Activated B cell treated with CpG ODN at 0.5 μM for 24 hours (primary cell): ENCODE measurements at places on chromosomes 6 and 20.

DNA sequence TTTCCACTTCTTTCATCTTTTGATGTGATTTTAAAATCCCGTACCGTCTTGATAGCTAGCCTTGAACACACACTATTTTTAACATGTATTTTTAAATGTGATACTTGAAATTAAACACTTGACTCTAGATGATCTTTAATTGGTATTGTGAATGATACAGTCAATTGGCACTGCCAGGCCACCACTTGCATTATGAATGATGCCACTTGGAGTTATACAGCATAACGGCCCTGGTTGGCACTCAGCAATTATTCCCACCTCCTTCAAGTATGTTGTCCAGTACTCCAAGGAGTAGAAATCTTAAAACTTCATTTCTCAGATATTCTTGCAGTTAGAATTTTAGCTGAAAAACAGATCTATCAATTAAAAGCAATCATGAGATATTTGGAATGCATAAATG, 62.9 kb downstream of the TENT5A start:
- H3K27ac ChIP-seq, result no peak overlapping the region
- no peaks in the 10 kb centered on the region for H3K36me3 ChIP-seq
- H3K27me3 ChIP-seq, result no peaks in the 10 kb centered on the region
- DNase-seq, result no peak

- peaks cover 96% of the 10 kb centered on the region for H3K4me1 ChIP-seq
- peak overlapping the region; percentile 83 for H3K4me3 ChIP-seq
- H3K27ac ChIP-seq, result peak overlapping the region; percentile 97
- H3K27me3 ChIP-seq, result no peaks in the 10 kb centered on the region
- peaks cover 9% of the 10 kb centered on the region for H3K36me3 ChIP-seq
Measured at GRCh38 chr20:38874460-38875174, 51.6 kb upstream of the FAM83D start.

DNA sequence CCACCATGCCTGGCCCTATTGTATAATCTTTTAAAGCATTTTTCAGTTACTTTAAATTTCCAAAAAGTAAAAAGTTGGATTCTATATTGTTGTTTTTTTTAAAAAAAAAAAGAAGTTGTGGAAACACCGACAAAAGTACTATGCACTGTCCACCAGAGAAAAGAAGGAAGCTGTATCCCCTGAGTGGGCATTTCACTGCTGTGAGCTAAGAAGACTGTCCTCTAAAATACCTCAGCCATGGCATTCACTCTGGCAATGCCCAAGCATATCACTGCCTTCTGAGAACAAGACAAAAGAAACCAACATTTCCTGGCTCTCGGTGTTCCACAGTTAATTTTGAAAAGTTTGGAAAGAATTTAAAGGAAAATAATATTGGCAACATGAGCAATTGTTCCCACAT, 117.8 kb downstream of the IPCEF1 start:
- no peaks in the 10 kb centered on the region for H3K36me3 ChIP-seq
- peaks cover 3% of the 10 kb centered on the region for H3K4me1 ChIP-seq
- H3K4me3 ChIP-seq, result no peak overlapping the region
- DNase-seq, result no peak

DNA sequence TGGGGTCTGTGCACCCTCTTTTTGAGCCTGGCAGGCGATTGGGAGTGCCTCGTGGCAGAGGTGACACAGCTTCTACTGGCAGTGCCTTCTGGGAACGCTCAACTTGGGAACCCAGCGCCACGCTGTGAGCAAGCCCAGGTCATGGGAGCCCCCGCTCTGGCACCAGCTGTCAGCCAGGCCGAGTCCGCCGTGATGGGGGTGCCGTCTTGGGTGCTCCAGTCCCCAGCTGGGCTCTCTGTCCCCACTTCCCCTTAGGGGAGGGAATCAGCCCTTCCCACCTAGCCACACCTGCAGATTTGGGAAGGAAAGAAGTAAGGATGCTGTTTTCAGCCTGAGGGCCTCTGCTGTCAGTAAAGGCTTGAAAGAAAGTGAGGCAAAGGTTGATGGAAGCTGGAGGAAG, 31.0 kb upstream of the NTSR1 start:
- no peak overlapping the region for H3K27ac ChIP-seq
- H3K4me3 ChIP-seq, result no peak overlapping the region
- H3K27me3 ChIP-seq, result no peaks in the 10 kb centered on the region
- no peak for DNase-seq

GRCh38 chr6:18492972-18493371, 105.8 kb downstream of the RNF144B start:
- DNase-seq, result no peak
- no peaks in the 10 kb centered on the region for H3K36me3 ChIP-seq
- H3K4me3 ChIP-seq, result no peak overlapping the region
- no peaks in the 10 kb centered on the region for H3K27me3 ChIP-seq
- peaks cover 6% of the 10 kb centered on the region for H3K4me1 ChIP-seq
- no peak overlapping the region for H3K27ac ChIP-seq

DNA sequence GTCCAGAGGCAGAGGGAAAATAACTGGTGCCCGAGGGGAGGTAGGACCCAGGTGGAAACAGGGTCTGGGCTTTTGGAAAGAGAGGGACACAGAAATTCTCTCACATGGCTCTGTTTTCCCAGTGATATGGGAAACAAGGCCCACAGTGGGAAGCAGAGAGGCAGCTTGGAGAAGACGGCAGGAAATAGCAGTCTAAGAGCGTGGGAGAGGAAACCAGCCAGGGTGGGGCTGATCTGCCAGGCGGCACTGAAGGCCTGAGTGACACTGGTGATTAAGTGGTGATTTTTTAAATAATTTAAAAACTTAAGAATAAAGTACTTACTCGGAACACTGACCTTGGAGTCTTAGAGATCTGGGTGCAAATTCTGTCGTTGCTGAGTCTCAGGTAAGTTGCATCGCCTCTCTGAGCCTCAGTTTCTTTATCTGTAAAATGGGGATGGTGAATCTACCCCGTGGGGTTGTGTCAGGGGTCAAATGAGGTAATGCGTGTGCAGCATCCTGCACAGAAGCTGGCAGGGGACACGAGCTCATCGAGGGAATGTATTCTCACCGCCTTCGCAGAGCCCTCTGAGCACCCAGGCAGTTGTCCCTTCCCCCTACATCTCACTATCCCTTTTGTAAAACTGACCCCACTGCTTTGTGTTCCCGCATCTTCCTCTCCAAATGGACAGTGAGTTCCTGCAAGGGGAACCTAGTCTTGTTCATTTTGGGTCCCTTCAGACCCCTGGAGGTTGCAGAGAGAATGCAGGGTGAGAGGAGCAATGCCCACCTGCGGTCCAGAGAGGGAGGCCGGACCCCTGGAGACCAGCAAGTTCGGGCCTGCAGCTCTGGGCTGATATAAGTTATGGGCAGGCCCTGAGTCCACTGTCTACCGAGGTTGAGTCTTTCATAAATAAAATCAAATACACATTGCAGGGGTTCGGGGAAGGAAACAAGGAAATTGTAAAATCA, 228.6 kb upstream of the PMEPA1 start:
- H3K36me3 ChIP-seq, result no peaks in the 10 kb centered on the region
- H3K4me3 ChIP-seq, result no peak overlapping the region

DNA sequence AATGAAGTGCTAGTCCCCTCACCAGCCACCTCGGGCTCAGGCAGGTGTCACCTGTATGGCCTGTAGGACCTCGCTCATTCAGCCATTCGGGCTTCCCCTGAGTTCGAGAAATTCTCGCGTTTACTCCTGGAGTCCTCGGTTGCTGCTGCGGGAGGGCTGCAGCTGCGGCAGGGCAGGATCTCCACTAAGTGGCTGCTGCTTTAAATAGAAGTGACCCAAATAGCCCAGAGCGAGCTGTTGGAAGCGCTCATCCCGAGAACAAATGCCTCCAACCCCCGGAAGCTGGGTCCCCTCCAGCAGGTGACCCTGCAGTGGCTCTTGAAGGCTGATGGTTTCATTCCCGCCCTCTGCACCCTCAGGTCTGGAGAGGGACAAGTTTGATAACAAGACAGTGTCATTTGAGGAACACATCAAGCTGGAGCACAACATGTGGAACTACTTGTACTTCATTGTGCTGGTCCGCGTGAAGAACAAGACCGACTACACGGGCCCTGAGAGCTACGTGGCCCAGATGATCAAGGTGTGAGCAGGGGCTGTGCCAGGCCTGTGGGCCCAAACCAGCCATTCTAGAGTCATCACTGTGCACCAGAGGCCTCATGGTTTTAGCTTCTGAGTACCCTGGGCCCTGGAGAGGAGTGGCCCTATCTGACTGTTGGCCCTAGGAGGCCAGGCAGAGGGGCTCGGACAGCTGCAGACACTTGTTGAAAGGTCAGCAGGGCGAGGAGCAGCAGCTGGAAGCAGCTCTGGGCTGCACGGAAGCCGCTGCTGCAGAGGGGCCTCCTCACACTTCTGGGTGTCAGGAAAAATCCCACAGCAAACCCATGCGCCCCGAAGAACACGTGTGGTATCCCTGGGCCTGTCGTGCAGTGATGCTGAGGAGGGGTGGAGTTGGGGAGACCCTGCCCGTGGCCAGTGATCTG, 18.1 kb downstream of the UQCC2 start:
- no peaks in the 10 kb centered on the region for H3K27me3 ChIP-seq
- no peak for DNase-seq
- H3K4me3 ChIP-seq, result peak overlapping the region; percentile 41
- peaks cover 68% of the 10 kb centered on the region for H3K4me1 ChIP-seq
